ENCODE measurements at places on chromosomes 7 and 10.

- DNase-seq: no peak
These were observed 210.8 kb downstream of the ADAM12 start for GRCh38 chr10:126177417-126178030.

DNA sequence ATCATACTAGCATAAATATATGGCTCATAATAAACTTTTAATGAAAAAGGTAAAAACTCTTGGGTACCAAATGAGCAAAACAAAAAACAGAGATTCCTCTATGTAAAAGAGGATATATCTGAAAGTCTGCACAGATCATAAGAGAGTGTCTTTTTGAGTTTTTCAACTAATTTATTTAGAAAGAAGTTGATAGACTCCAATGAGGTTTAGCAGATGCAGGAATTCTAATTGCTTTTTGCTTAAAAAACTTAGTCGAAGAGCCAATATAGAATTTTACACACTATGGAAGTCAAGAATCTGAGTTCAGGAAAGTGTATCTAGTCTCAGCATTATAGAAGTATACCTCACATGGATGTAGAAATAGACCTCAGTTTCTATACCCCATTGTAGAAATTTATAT is 3.4 kb upstream of the MLLT10 start:
- no peak for DNase-seq

GRCh38 chr10:131157899-131158298 is 153.6 kb downstream of the TCERG1L start:
- DNase-seq: no peak

- DNase-seq: no peak
These were observed 16.7 kb upstream of the HSPB1 start for GRCh38 chr7:76285604-76286374.

GRCh38 chr10:521261-522250 is 167.9 kb downstream of the DIP2C start:
- DNase-seq: no peak

DNA sequence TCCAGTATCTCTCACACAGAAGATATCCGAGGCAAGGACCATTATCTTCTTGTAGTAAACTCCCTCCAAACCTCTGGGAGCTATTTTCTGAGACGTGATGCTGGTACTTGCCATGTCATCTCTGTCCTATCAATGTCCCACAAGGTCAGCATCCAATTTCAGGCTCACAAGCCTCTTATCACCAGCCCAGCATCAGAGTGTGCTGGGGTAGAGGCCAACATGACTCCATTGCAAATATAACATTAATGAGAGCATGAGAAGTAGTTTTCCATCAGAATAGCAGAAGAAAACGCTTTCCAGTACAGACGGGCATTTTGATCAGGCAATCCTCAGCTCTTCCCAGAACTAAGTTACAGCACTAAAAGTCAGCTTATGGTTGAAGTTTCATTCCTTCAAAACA is 5.6 kb downstream of the MORN4 start:
- no peak for DNase-seq

DNA sequence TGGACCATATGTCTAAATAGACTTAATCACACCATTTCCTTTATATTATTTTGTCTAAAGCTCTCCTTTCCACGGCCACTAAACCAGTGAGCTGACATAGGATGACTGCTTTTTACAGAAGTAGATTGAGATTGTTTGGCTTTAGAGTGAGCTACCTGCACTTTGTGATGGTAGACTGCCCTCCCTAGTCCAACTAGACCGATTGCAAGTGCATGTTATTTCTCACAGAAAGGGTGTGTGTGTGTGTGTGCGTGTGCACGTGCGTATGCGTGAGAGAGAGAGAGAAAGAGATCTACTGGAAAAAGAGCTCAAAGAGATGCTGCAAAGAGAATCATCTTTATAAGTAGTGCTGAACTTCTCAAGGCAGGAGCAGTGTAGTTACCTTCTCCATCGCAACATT is 60.7 kb downstream of the VCL start:
- DNase-seq: no peak

DNA sequence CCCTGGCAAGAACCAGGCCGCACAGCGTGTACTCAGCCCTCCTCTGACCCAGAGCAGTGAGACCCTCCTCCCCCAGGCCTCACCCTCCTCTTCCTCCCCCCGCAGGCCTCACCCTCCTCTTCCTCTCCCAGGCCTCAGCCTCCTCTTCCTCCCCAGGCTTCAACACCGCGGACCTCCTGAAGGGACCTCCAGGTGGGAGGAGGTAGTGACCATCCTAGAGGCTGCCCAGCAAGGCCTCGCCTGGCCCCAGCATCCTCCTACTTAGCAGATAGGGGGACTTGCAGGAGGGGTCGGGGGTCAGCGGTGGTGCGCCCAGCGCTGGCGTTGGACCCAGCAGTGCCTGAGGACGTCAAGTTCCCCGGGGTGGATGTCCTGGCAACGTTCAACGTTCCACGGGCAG is 270.8 kb downstream of the ELFN1 start:
- DNase-seq: no peak

GRCh38 chr10:84818961-84819360 is 490.6 kb downstream of the CCSER2 start:
- no peak for DNase-seq

- no peak for DNase-seq
These were observed 2.0 kb downstream of the JAZF1 start for GRCh38 chr7:28178599-28178998.

GRCh38 chr7:87217983-87218653 is 1.4 kb downstream of the TMEM243 start:
- DNase-seq: no peak

DNA sequence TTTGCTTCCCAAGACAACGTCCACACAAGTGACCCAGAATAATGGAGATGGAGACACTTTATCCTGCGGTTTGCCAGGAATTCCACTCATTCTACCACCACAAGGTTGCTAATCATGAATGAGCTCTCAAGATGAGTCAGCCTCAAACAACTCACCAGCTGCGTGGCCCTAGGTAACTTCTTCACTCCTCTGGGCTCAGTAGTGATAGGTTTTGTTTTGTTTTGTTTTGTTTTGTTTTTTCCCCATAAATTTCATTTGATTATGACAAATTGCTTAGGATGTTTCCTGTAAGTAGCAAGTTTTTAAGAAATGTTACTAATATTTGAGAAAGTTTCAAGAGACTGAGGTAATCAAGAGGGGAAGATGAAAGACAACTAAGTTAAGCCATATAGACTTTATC is 286.8 kb downstream of the PARD3 start:
- peak; percentile 82 for DNase-seq

DNA sequence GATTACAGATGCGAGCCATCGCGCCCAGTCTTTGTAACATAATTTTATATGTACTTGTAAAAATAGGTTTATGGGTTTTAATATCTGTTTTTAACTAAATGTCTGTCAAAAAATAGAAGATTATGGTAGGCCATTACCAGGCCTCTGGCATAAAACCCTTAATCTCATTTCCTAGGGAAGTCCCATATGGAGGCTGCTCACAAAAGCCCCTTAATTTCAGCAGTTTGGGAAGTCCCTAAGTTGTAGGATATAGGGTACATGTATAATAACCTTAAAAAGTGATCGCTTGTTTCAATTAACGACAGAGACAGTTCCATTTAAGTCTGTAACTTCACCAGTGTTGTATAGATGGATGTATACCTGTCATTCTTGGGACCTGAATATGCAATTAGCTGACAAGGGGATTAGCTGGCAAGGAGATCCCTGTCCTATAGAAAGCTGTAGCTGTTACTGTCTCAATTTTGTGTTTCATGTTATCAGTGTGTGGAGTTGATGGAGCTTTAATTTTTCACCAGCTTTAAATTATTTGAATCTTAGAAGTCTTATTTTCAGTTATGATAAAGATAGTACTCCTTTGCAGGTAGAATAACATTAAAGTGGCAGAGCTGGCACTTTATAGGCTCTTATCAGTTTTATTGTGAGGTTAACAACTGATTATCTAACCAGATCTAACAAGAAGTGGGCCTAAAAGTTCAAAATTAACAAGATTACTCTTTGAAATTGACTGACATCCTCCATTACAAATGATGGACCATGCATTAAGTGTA is 10.5 kb downstream of the TRIM24 start:
- DNase-seq: no peak

GRCh38 chr7:65809259-65809981 is 63.5 kb upstream of the VKORC1L1 start:
- DNase-seq: no peak

DNA sequence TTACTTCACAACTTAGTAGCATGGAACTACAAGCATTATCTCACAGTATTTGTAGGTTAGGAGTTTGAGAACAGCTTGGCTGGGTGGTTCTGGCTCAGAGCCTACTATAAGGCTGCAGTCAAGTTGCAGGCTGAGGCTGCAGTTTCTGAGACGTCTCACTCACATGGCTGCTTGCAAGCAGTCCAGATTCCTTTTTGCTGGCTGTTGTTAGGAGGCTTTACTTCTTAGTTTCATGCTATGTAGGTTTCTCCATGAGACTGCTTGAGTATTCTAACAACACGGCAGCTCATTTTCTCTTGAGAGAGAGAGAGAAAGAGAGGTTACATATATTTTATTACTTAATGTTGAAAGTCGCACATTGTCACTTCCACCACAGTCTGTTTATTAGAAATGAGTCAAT is 1073.9 kb downstream of the NXPH1 start:
- DNase-seq: no peak

GRCh38 chr10:48466611-48467240 is 138.1 kb downstream of the ARHGAP22 start:
- no peak for DNase-seq

- no peak for DNase-seq
These were observed 182.4 kb downstream of the PLXNA4 start for GRCh38 chr7:132393789-132394261.

DNA sequence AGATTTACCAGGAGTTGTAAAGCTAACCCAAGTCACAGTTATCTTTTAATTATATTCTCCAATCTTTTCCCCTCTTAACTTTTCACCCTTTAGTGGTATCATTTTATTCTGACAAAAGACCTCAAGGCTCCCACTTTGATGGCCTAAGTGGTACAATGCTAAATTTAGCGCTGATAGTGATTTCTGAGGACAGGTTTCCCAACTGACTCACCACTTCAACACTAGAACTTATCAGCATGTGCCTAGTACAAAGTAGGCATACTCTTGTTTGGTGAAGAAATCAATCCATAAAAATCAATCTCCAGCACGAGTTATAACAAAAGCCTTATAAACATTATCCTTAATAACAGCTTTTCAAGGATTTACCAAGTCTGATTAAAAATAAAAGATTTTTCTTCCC is 7.5 kb downstream of the SNX13 start:
- DNase-seq: no peak

- no peak for DNase-seq
These were observed 43.2 kb upstream of the ATRNL1 start for GRCh38 chr10:115049960-115050359.

DNA sequence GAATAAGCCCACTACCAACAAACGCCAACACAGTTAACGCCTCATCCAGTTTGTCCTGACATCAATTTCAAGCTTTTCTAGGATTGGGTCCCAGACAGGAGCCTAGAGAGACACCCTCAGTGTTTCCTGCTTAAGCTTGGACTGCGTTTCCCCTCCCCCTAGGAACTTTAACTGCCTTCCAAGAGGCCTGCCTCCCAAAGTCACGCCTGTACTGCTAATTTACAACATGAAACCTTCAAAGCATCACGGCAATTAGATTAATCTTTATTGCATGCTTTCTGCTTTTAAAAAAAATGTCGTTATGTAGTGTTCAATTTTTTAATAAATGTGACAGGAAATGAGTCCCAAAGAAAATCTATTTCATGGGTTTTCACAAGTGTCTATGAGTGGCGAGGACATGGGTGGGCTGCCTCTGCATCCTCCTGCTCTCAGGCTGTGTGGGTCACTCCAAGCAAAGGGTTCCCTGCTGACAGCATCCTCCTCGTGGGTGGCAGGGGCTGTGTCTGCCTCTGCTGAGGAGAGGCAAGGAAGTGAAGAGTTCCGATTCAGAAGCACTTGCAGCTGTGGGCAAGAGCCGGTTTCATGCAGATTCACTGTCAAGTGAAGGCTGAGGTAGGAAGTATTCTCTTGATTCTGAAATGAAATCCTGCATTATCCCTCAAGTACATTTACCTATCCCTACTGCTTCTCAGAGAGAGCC is 193.0 kb upstream of the KMT2E start:
- no peak for DNase-seq

DNA sequence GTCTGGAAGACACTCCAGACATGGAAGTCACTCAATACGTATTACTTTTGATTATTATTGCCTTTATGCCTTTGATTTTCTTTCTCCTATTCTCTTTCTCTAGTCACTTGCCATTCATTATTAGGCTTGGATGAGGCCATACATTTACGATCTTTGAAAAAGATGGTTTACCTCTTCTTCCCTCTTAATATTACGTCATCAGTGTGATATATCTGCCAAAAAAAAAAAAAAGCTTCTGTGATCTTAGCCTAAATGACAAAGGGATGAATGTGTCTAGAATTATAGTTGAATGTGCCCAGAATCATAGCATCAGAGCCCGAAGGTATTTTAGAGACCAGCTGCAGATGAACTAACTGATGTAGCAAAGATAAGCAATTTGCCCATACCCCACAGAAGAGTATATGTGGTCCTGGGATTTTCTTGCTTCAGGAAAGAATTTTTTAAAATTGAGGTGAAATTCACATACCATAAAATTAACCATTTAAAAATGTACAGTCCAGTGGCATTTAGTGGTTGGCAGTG is 73.9 kb downstream of the HHEX start:
- no peak for DNase-seq

- DNase-seq: no peak
These were observed 819 bp downstream of the TMED4 start for GRCh38 chr7:44580945-44581878.

DNA sequence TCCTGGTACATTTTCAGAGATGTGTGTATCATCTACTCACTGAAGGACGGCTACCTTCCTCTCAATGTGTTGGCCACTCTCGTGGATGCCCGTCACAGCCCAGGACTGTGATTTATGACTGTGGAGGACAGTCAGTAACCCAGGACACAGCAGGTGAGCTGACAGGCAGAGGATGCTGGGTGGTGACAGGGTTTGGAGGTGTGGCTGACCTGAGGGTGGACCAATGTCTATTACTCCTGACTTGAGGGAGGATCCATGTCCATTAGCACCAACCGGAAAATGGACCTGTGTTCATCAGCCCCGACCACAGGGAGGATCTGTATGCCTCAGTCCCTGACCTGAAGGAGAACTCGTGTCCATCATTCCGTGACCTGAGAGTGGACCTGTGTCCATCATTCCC is 96.1 kb downstream of the ADCY1 start:
- DNase-seq: no peak

GRCh38 chr7:6533893-6534495 is 17.3 kb downstream of the GRID2IP start:
- DNase-seq: no peak

- DNase-seq: no peak
These were observed 35.0 kb downstream of the KIF11 start for GRCh38 chr10:92627845-92628480.

- DNase-seq: no peak
These were observed 23.5 kb upstream of the PANK1 start for GRCh38 chr10:89668386-89669071.

DNA sequence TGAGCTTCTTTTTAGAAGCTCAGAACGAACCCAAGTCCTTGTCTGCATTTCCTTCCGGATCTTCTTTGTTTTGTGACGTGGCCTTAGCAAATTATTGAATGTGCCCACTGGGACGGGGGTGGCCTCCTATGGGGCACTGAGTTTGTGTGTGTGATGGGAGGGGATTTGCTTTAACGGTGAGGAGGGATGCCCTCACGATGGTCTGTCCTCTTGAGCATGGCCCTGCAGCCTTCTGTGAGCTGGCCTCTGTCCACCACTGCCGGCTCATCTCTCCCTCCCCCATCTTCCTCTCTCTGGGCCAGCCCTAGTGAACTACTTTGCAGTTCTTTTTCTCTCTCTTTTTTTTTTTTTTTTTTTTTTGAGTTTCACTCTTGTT is 62.9 kb upstream of the MKRN1 start:
- peak; percentile 24 for DNase-seq
